ENCODE measurements at places on chromosomes 5 and 9. TPM values are rescaled to one million over a fixed set of nuclear protein-coding genes. Genes with fewer than 3 reads are reported as not detected.

DNA sequence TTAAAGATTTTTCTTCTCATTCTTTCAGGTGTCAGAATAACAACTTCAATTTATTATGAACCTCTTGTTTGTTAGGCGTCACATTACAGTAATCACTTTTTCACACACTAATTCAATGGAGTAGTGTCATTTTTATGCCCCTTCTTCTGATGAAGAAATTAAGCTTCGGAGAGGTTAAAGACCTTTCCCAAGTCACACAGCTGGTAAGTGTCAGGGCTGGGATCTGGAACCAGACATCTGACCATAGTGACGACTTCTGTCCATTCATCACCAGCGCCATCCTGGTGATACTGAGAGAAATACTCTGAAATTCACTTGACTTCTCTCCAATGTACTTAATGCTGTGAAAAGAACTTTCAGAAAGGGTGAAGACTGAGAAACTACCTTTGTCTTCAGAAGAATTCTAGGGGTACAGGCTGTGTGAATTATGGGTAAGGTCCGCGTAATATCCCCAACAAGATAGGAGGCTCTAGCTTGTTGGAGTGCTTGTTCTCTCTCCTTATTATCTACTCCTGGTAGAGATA lies 173.8 kb downstream of the GAS1 start:
- no peak for DNase-seq

GRCh38 chr5:180910735-180911134 lies 11.8 kb downstream of the BTNL8 start:
- DNase-seq = peak; percentile 9

ADCY2 gene
- total RNA-seq = not detected

DNA sequence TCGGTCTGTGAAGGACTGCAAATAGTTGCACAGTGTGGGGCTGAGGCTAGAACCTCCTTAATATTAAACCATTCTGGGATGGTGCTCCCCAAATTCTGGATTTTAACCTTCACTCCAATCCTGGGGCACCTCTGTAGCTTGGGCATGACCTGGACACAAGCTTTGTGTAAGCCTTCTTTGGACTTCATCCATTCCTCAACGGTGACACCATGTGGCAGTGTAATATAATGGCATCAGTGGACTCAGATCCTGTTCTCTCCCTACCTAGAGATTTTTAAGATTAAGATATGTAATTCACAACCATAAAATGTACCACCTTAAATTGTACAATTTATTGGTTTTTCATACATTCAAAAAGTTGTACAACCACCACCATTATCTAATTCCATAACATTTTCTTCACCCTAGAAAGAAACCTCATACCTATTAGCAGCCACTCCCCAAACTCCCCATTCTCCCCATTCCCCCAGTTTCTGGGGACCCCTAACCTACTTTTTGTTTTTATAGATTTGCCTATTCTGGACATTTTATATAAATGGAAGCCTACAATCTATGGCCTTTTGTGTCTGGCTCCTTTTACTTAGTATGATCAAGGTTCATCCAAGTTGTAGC lies 4.8 kb upstream of the PLGRKT start:
- peak; percentile 80 for DNase-seq

DNA sequence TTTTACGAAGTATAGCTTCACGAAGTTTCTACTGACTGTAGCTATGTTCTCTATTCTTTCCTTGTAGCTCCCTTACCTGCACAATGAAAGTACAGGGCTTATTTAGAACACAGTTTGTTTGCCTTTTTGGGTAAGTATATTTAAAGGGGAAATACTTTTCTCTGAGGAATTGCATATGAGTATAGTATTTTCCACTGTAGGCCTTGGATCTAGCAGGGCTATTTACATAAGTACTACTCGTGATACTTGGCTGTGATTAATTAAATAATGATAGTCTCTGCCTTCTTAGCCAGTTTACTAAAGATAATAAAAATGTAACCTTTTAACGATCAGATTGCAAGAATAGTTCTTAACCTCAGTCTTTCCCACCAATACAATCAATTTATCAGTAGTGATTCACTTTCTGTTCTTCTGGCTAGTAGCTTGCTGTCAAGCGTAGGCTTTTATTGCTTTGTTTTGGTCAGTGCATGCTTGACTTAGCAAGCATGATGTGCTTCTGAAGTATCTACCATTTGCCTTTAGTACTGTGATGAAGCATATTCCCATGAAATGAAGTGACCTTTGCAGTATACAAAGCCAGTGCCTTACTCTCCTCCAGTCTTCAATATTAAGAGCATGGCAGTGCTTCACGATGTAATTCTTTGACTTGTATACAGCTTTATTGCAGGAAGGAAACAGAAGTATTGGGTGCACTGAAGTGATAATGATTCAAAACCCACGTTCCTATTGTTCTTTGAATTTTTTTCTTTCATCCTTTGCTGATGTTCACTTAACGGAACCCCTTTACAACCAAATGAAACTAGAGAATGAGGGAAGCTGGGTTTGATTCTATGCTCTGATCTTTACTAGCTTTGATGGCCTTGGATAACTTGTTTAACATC lies 64.2 kb downstream of the SLC44A1 start:
- DNase-seq = no peak

GRCh38 chr9:72129271-72130156 lies 19.7 kb upstream of the GDA start:
- no peak for DNase-seq

- DNase-seq = peak; percentile 3
Measured at GRCh38 chr5:24347158-24347557, 297.6 kb downstream of the CDH10 start.

DDX4 gene
- not detected for total RNA-seq

SHC3 gene
- total RNA-seq = 3.2 TPM

MCTP1 gene
- total RNA-seq = 0.02 TPM

- peak; percentile 28 for DNase-seq
Measured at GRCh38 chr9:80503671-80504281, 932.0 kb downstream of the TLE4 start.

GRCh38 chr9:70813141-70813540 lies 308.3 kb downstream of the TRPM3 start:
- no peak for DNase-seq

DNA sequence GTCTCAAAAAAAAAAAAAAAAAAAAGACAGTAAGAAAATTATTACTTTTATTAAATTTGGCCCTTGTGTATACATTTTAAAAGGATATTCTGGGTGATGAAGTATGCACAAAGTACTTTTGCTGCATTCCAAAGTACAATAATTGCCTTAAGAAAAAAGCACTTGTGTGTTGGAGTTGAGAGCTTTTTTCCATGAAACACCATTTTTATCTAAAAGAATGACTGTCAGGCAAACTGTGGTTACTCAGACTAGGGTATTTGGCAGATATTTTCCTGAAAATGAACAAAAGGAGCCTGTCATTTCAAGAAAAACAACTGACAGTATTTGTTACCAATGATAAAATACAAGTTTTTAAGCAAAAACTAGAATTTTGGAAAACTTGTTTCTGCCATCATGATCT lies 84.3 kb upstream of the PTPN3 start:
- DNase-seq = no peak

ADAMTS19 gene
- total RNA-seq = 0.10 TPM

PCDHGB4 gene
- total RNA-seq = not detected

GRCh38 chr5:59274106-59274636 lies 619.4 kb downstream of the PDE4D start:
- no peak for DNase-seq

- DNase-seq = no peak
Measured at GRCh38 chr5:7686794-7687193, 164.1 kb downstream of the CFAP90 start.

DNA sequence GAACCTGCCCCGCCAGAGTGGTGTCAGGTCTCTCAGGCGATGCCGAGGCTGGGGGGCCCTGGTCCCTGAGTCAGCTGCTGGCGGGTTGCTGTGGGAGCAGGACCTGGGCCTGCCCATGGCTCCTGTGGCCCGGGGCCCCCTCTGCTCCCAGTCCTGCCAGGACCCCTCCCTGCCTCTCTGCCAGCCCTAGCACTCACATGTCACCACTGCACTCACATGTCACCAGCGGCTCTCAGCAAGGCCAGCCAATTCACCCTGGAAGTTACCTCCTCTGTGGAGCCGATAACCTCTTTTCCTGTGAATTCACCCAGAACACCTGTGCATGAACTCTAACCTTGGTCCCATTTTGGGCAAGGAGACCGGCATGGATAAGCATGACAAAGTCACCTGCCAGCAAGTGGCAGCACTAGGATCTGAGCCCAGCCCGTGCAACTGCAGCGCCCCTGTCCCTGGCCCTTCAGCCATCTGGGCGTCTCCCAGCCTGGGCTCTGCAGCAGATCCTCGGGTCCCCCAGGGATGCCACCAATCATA lies 170.2 kb downstream of the GAPVD1 start:
- no peak for DNase-seq

DNA sequence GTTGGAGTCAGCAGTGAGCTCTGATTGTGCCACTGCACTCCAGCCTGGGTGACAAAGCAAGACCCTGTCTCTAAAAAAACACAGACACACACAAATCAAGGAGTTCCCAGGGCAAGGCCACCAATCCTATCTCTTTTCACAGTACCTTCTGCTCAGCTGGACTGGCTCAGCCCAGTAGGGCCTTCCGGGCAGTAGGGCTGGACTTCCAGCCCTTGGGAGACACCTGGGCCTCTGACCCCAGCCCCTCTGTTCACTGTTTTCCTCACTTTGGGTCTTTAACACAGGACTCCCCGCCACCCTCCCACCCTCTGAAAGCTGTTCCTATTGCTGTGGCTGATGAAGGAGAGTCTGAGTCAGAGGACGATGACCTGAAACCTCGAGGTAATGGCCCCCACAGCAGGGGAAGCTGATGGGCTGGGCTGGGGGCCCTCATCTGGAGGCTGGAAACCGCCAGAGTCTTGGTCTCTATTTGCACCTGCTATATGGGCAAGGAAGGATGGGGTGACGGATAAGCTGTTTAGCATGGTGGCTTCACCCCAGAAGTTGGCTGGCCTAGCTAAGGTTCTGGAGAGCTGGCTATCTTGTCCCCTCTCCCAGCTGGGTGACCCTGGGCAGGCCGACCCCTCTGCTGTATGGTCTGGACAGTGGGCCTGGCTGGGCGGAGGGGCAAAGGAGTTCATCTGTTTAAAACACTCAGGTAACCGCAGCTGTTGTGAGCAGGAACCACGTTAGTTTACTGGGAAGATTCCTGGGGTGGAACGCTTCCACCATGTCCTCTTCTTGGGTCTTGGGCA lies 25.6 kb downstream of the USP20 start:
- no peak for DNase-seq

HSPA9 gene
- 241 TPM for total RNA-seq

EMB gene
- total RNA-seq = 1.3 TPM

DNA sequence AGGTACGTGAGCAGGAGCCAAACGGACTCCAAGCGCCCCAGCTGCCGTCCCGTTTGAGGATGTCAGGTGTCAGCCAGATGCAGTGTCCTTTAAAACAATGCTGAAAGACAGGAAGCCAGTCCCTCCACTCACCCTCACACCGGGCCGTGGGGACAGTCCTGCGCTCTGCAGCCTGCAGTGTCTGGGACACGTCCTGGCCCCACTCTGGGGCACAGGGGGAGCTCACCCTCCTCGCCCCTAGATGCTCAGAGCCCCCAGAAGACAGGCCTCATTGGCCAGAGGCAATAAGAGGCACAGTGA lies 79.7 kb downstream of the ZNF354C start:
- DNase-seq = no peak

GRCh38 chr9:35529161-35529823 lies 39.4 kb downstream of the RUSC2 start:
- DNase-seq = no peak

GRCh38 chr9:7783635-7784063 lies 15.9 kb downstream of the DMAC1 start:
- no peak for DNase-seq

DNA sequence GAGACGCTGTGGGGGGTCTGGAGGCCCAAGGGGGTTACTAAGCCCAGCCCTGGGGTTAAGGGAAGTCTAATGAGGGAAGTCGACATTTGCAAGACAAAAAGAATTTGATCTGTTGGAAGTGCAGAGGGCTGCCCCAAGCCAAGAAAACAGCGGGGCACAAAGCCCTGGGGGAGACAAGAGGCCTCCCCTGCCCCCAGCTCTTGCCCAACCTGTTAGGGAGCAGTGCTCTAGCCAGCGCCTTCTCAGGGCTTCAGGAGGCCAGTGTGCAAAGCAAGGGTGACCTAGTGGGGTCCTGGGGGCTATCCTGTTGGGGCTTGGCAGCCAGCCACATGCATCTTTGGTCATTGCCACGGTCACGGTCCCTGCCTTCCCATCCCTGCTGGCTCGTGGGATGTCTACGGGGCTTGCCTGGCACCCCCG lies 25.2 kb downstream of the GFI1B start:
- DNase-seq = no peak

- DNase-seq = peak; percentile 75
Measured at GRCh38 chr5:125044491-125045282, 298.2 kb upstream of the ZNF608 start.

DNA sequence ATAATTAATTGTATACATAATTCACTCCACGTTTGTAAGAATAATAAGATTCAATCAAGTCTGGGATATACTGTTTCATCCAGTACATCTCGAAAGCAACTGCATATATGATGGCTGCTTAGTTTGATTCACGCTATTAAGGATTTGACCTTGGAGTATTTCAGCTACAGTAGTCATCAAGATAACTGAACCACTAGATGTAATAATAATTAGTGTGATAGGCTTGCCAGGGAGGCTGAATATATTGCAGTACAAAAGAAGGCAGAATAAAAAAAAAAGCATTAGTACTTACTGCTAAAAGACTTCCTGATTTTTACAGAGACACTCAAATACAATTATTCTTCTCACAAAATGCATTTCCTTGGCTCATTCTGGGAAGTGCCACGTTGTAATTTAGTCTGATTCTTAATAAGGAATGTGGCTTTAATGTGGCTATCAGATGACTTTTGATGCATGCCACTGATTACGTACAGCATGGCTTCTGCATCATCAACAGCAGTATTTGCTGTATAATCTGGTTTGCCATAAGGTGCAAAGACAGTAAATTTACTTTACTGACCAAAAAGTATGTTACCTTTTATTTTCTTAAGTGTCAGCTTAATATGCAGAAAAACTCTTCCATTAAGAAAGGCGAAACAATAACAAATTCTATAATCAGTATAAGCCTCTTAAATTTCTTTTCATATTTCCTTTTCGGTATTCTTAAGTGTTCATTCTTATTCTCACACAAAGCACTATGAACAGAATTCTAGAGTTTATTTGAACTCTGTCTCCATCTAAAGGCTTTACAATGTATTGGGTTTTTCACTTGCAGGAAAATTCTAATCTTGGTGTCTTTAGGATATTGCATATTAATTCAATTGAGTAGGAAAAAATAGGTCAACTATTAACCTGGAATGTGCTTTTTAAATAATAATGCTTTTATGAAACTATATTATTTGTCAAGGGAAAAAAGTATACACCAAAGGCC lies 166.4 kb downstream of the SLF1 start:
- peak; percentile 4 for DNase-seq

DNA sequence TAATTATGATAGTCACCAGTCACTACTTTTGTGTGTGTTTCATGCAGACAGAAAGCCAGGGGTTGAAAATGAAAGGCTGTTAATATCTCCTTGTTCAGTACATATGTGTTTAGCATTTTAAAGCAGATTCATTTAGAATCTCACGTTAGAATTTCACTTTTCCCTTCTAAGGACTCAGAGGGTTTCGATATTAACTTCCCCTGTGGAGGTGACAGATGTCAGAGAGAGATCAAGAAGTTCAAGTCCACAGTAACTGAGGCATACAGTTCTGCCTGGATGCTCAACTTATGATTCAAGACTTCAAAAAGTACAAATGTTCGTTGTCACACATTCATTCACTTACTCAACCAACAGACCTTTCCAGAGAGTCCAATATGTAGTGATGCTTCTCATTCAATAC lies 251.1 kb downstream of the EBF1 start:
- no peak for DNase-seq

Data from M059J (cell line).